PC-9 (cell line): ENCODE measurements at places on chromosomes 1 and 21. TPM values are rescaled to one million over a fixed set of nuclear protein-coding genes. Genes with fewer than 3 reads are reported as not detected.

DNA sequence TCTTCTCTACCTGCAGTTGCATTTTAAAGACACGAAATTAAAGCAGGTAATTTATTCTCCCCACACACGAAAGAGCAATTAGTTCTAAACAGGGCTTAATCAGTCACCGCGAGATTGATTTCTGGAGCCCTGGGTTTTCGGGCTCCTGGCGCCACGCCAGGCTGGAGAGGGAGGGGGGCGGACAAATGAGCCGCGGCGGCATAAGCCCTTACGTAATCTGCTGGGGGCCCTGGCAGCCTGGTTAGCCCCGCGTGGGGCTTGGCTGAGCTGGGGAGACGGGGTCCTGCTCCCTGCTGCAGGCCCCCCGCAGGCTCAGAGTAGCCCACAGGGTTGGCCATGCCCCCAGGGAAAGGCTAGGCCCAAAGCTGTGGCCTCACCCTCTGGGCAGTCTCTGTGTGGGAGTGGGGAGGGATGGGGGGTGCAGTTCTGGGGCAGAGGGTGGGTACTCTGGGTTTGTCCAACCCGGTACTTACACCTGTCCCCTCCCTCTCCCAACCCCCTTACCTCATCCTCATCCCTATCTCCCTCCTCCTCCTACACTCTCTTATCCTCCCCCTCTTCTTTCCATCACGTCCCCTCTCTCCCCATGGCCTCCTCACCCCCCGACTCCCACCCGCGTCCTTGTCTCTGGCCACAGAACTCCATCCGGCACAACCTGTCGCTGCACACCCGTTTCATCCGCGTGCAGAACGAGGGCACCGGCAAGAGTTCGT, 19.9 kb downstream of the FOXO6 start:
- peak; percentile 79 for DNase-seq

DNA sequence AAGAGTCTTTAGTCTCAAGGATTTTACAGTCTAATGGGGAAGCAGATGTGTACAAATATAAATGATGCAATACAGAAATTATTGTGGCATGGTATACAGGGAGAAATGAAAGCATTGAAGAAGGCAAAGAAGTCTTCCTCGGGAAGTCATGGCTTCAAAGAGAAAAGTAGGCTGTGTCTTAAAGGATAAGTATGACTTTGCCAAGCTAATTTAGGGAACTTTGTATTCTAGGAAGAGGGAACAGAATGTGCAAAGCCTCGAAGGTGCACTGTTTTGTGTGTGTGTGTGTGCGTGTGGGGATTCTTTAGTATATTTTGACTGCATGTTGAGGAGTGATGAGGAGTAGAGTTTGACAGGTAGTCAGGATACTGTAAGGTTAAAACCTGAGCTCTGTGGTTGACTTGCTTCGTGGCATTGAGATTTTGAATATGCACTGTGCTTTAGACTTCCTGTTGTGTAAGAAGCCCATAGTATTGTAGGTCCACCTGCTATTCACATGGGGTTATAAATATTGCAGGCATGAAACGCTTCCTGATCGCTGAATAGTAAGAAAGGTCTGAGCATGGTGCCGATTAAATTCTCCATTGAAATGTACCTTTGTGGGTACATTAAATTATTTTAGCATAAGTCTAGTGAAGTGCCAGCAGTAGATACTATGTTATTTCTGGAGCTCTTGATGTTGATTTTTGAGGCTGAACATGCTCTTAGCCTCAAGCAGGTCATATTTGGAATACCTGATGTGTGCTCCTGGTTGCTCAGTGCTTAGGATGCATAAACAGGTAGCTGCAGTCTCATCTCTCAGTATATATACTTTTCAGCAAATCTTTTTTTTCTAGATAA, 8.0 kb downstream of the SMAP2 start:
- no peak for DNase-seq

DNA sequence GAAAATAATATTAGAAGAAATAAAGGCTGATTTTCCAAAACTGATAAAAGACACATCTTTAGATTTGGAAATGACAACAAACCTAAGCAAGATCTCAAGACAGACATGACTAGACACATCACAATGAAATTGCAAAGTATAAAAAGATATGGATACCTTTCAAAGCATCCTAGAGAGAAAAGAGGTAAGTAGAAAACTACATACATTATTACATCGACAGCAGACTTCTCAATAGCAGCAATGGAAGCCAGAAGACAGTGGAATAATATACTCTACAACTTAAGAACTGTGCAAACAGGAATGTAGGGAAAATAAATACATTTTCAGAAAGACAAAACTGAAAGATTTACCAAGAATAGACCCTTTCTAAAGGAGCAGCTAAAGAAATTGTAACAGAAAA, 50.2 kb downstream of the DENND1B start:
- no peak for DNase-seq

- DNase-seq: no peak
These were observed 104.2 kb downstream of the ATP5PO start for GRCh38 chr21:33811167-33812010.

The LRRC8D gene
- total RNA-seq: 71.9 and 75.9 TPM in 2 replicates

The TNFRSF8 gene
- total RNA-seq: not detected in 2 replicates

- DNase-seq: no peak
These were observed 428.4 kb upstream of the B3GALT2 start for GRCh38 chr1:193614817-193615216.

DNA sequence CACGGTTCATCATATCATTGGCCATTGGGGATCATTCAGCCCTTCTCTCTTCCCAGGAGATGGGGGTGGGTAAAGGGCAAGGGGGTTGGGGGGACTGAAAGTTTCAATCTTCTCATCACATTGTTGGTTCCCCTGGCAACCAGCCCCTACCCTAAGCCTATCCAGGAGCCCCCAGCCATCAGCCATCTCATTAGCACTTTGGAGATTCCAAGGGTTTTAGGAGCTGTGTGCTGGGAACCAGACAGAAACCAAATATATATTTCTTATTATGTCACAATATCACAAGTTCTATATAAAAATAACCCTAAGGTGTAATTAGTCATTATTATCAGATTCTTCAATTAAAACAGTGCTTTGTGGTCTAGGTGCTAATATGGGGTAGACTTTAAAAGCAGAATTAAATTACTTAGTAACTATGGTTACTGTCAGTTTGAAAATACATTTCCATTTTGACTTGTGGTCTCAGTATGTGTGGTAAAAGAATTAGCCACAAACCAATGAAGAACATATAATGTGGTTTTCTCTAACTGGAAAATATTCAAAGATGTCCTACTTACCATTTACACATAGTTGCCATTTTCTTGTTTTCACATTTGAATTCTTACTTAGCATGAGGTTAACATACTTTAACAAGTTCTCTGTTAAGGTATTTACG, 28.1 kb downstream of the IL23R start:
- DNase-seq: no peak

- DNase-seq: no peak
These were observed at the start of gene ZFP69 for GRCh38 chr1:40476924-40477677. Gene ZFP69, plus strand, starts transcription at chr1:40477290. Its CDS starts 2,072 bp downstream, at chr1:40479362.

- no peak for DNase-seq
These were observed 3.8 kb upstream of the HES3 start for GRCh38 chr1:6239950-6240768.
